ENCODE measurements at places on chromosomes 2 and 18. TPM values are rescaled to one million over a fixed set of nuclear protein-coding genes. Genes with fewer than 3 reads are reported as not detected.

DNA sequence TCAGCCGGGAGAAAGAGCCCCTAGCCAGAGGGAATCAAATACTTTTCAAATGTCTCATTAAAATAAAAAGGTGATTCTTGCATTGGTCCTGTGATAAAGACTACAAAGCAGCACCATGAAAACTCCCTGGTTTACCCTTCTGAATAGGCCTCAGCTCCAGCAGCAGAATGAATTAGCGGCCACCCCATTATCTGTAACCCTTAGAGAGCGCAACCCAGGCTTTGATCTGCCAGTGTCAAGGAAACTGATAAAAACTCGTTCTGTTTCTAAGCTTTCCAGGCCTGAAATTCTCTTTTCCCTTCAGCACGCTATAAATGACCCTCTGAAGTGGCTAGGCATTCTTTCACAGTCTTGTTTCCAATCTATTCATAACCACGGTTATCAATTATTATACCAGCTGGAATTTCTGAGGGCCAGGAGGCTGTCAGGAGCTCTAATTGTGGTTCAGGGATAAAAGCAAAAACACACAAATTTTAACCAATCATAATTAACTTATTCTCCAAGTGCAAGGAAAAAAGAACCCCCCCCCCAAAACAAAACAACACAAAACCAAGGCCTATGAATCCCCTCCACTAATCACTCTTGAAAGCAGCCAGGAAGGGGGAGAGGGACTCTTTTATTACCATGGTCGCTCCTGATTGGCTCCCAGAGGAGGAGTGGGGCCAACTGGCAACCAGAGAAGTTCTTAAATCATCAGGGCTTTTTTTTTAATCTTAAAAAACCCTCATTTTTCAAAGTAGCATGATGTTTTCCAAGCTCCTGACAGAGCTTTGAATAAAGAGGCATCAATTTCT is 258.9 kb downstream of the CYRIA start:
- DNase-seq, result no peak
- no peak overlapping the region for H3K4me3 ChIP-seq
- H3K27me3 ChIP-seq, result peaks cover 2% of the 10 kb centered on the region
- no peaks in the 10 kb centered on the region for H3K4me1 ChIP-seq
- H3K27ac ChIP-seq, result no peak overlapping the region

GRCh38 chr18:76384861-76385680 is 110.0 kb downstream of the ZNF516 start:
- H3K4me1 ChIP-seq, result peaks cover 26% of the 10 kb centered on the region
- no peak overlapping the region for H3K27ac ChIP-seq
- no peak for DNase-seq

DNA sequence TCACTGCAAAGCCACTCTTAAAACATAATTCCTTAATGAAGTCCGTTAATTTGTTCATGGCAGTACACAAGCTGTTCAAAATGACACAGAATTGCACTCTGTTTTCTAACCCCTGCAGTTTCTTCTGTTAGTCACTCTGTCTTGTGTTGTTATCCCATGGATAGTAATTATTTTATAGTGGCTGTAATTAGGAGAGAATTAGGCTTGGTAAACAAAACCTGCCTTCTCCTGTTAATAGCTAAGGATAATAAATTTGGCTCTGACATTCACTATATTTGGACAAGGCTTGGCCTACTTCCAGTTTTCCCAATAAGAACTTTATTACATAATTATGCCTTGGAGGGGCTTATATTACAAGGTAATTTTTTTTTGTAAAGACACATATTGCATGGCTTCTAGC is 330.3 kb upstream of the FIGN start:
- no peaks in the 10 kb centered on the region for H3K36me3 ChIP-seq
- DNase-seq, result no peak
- H3K4me1 ChIP-seq, result peaks cover 11% of the 10 kb centered on the region

GRCh38 chr18:811892-812375 is at the start of gene YES1:
YES1 (minus strand) TSS chr18:812242; CDS start chr18:756827, 55,415 bp downstream.
- peak; percentile 60 for DNase-seq
- peaks cover 73% of the 10 kb centered on the region for H3K4me1 ChIP-seq
- H3K36me3 ChIP-seq, result peaks cover 8% of the 10 kb centered on the region
- peak within 1 kb of the TSS; percentile 100 for H3K27ac ChIP-seq
- H3K4me3 ChIP-seq, result peak within 1 kb of the TSS; percentile 100
- peaks cover 23% of the 10 kb centered on the region for H3K27me3 ChIP-seq

- H3K27me3 ChIP-seq, result peaks cover 2% of the 10 kb centered on the region
- no peak overlapping the region for H3K4me3 ChIP-seq
- no peak for DNase-seq
Observed at GRCh38 chr2:42648796-42649195, 80.4 kb downstream of the MTA3 start.

DNA sequence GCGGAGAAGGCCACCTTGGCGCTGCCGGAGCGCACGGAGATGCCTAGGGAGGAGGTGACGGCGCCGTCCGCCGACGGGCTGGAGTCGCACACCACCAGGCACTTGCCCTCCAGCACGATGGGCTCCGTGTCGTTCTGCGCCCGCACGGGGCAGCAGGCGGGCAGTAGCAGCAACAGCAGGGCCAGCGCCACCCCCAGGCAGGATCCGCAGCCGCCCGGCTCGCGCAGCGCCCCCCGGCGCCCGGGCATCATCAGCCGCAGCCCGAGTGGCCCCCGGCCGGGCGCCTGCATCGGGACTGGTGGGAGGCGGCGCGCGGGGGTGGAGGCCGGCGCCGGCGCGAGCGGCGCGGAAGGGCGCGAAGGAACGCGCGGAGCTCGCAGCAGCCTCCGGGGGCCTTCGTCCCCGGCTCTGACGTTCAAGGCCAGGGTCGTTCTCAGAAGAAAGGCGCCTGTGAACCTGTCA is 2.2 kb downstream of the CBLN2 start:
- DNase-seq, result no peak
- no peaks in the 10 kb centered on the region for H3K4me1 ChIP-seq
- H3K4me3 ChIP-seq, result no peak overlapping the region
- H3K36me3 ChIP-seq, result peaks cover 14% of the 10 kb centered on the region
- H3K27me3 ChIP-seq, result peaks cover 9% of the 10 kb centered on the region

Gene OR6B2
- total RNA-seq, result 0.23 TPM

Gene RUFY4
- total RNA-seq, result not detected

Gene WDSUB1
- 5.4 TPM for total RNA-seq

Gene C2orf78
- not detected for total RNA-seq

Gene CDH20
- total RNA-seq, result not detected

Gene BCL11A
- total RNA-seq, result 9.6 TPM

Gene ZBTB7C
- total RNA-seq, result 0.67 TPM

All from endothelial cell (in vitro differentiated cells).